Psoas muscle (tissue), 8 donors: ENCODE measurements at places on chromosomes 12 and 14. TPM values are rescaled to one million over a fixed set of nuclear protein-coding genes. Genes with fewer than 3 reads are reported as not detected.

Gene ASPG
- 0.04 TPM for polyA plus RNA-seq

Gene CABP1
- 2.3 TPM for polyA plus RNA-seq

Gene HELB
- 0.25 TPM for polyA plus RNA-seq

GRCh38 chr14:90305176-90305601 is 26.6 kb downstream of the NRDE2 start:
- no peak overlapping the region for H3K27ac ChIP-seq
- H3K27me3 ChIP-seq: no peaks in the 10 kb centered on the region
- H3K36me3 ChIP-seq: peaks cover 50% of the 10 kb centered on the region
- H3K4me1 ChIP-seq: peaks cover 21% of the 10 kb centered on the region
- H3K4me3 ChIP-seq: no peak overlapping the region

DNA sequence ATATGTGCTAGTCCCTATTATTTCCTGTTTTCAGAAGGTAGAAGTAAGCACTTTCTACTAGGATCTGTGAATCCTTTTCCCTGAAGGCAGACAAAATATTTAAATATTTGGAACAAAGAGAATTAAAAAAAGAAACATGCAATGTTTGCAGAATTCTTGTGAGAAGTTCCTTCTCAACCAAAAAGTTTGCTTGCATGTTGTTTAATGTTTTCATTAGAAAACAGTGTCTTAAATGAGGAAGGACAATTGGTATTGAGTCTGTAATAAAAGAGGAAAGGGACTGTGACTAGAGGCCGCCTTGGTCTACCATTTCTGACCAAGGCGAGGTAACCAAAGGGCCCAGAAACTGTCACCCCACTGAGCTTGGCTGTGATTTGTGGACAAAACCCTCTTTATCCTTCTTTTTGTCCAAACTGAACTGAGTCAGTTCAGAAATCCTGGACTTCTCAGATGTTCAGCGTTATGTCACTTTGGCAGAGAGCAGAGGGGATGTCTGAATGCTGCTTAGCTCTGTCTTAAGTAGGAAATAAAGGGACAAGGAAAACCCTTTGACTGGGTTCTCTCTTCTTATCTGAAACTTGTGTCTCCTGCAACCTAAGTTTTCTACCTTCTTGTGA is 129.8 kb upstream of the CPM start:
- no peak overlapping the region for H3K4me3 ChIP-seq
- no peaks in the 10 kb centered on the region for H3K36me3 ChIP-seq
- no peak for DNase-seq
- no peaks in the 10 kb centered on the region for H3K4me1 ChIP-seq

GRCh38 chr12:65673156-65673690 is 151.1 kb upstream of the HMGA2 start:
- H3K36me3 ChIP-seq: no peaks in the 10 kb centered on the region
- H3K27me3 ChIP-seq: no peaks in the 10 kb centered on the region
- DNase-seq: no peak
- no peaks in the 10 kb centered on the region for H3K4me1 ChIP-seq
- no peak overlapping the region for H3K27ac ChIP-seq

DNA sequence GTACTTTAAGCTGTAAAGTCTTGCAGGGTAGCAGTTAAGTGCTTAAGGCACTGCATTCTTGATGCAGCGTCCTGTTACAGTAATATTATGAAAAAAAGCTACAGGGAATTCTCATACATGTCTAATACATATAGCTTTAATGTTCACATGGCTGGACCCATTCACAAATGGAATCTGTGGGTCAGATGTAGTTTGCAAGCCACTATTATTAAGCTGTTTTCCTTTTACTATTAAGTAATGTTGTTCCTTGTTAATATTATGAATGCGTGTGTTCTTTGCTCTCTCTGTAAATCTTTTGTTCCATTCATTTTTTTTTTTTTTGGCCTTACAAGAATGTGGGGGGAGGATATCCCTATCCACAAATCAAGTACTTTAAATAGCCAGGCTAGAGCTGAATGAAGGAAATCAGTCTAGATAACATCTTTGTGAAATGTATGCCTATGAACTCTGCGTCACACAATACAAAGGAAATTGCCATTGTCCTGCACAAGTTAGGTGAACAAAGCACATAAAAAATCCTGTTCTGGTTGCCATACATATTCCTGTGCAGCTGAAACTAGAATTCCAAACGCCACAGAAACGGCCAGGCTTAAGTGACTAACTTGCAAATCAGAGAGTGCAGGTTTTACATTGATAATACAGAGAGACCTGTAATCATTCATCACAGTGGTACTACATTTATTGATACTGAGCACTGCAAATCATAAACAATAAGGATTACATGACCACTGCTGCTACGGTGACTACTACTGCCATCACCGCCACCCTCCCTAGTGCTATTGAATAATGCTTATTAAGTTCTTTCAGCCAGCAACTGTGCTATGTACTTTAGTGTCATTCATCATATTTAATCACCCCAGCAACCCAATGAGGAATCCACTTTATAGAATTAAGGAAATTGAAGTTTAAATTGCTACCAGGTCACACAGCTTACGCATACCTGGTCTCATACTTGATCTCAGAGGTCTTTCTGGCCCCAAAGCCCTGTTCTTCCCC is 111.9 kb downstream of the HMGA2 start:
- no peaks in the 10 kb centered on the region for H3K36me3 ChIP-seq
- no peaks in the 10 kb centered on the region for H3K4me1 ChIP-seq
- H3K27ac ChIP-seq: no peak overlapping the region
- no peak overlapping the region for H3K4me3 ChIP-seq
- H3K27me3 ChIP-seq: peaks cover 7% of the 10 kb centered on the region
- no peak for DNase-seq

- H3K27me3 ChIP-seq: no peaks in the 10 kb centered on the region
- H3K4me1 ChIP-seq: no peaks in the 10 kb centered on the region
- H3K27ac ChIP-seq: no peak overlapping the region
- H3K36me3 ChIP-seq: no peaks in the 10 kb centered on the region
Measured at GRCh38 chr14:96416292-96416691, 24.4 kb downstream of the AK7 start.
